GM23248 (cell line): ENCODE measurements at places on chromosomes 3 and 15. TPM values are rescaled to one million over a fixed set of nuclear protein-coding genes. Genes with fewer than 3 reads are reported as not detected.

RLBP1 gene
- not detected in 2 replicates for total RNA-seq

HMG20A gene
- total RNA-seq: 17.8 and 25.1 TPM in 2 replicates

DNA sequence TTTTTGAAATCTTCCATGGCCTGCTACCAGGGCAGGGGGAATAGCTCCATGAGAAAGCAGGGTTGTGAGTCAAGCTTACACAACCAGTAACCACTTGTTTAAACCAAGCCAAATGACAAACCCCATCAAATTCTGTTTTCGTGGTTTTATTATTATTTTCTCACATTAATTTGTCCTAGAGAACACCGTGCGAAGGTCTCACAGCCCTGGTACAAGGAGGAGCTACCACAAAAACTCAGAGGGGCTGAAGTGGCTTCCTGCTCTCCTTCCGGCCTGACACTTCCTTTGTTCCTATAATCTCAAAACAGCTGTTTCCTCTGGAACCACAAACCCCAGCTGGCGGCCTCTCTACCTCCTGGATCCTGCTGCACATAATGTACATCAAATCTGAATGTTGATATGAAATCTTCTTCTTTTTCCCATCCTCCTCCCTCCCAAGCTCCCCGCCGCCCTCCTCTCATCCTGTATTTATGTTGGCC lies 375.9 kb downstream of the MCTP2 start:
- no peaks in the 10 kb centered on the region for H3K36me3 ChIP-seq
- no peak for DNase-seq
- no peak overlapping the region for H3K4me3 ChIP-seq
- H3K27ac ChIP-seq: no peak overlapping the region
- H3K27me3 ChIP-seq: no peaks in the 10 kb centered on the region
- no peaks in the 10 kb centered on the region for H3K4me1 ChIP-seq

GRCh38 chr15:77607894-77608261 lies 24.8 kb downstream of the LINGO1 start:
- no peak overlapping the region for H3K4me3 ChIP-seq
- no peak overlapping the region for H3K27ac ChIP-seq
- DNase-seq: no peak
- H3K4me1 ChIP-seq: peaks cover 10% of the 10 kb centered on the region
- H3K27me3 ChIP-seq: no peaks in the 10 kb centered on the region

- no peak overlapping the region for H3K4me3 ChIP-seq
- H3K27me3 ChIP-seq: no peaks in the 10 kb centered on the region; the same call in 1 of the 2 replicates
- peak; percentile 8 for DNase-seq
- H3K4me1 ChIP-seq: no peaks in the 10 kb centered on the region
- H3K36me3 ChIP-seq: no peaks in the 10 kb centered on the region
Observed at GRCh38 chr3:135556174-135556573, 409.4 kb upstream of the PPP2R3A start.

GRCh38 chr3:167750272-167750971 lies 14.9 kb downstream of the SERPINI1 start:
- H3K27me3 ChIP-seq: no peaks in the 10 kb centered on the region
- H3K27ac ChIP-seq: no peak overlapping the region
- H3K4me3 ChIP-seq: no peak overlapping the region
- no peaks in the 10 kb centered on the region for H3K4me1 ChIP-seq
- DNase-seq: no peak
- H3K36me3 ChIP-seq: no peaks in the 10 kb centered on the region

DNA sequence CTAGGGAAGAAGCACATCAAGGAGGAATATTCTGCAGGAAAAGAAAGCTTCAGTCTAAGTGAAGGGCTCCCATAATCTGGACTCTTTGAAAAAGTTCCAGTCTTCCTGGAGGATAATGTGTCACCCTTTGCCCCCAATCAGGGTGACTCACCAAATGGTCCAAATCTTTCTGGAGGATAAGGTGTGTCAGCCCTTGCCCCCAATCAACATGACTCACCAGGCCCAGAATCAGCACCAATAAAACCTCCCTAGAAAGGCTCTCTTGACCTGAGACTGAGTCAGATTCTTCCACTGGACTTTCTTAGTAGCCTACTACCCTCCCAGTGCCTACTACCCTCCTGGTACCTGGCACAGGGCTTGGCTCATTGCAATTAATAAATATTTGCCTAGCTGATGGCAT lies 9.5 kb upstream of the ARL14 start:
- H3K4me3 ChIP-seq: no peak overlapping the region
- no peaks in the 10 kb centered on the region for H3K36me3 ChIP-seq
- H3K4me1 ChIP-seq: peaks cover 25% of the 10 kb centered on the region
- DNase-seq: peak; percentile 55

DNA sequence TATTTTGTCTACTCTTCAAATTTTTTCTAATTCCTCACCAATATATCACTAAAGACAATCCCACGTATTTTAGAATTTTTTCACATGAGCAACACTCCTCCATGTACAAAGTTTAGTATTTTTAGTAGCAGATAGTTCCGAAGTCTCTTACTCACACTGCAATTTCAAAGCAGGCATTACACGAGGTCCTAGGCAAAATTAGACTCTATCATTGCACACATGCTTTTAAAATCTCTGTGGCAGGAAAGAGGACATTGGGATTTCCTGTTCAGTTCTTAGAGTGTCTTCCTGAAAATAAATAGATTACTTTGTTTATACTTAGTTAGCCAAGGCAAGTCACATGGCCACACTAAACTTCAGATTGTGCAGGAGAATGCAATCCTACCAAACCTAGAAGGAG lies 847.7 kb downstream of the ROBO2 start:
- H3K27me3 ChIP-seq: no peaks in the 10 kb centered on the region
- H3K27ac ChIP-seq: no peak overlapping the region
- DNase-seq: no peak
